ENCODE measurements at places on chromosomes 12 and 14.

- DNase-seq: no peak
These were observed 47.5 kb downstream of the SINHCAF start for GRCh38 chr12:31278424-31278823.

DNA sequence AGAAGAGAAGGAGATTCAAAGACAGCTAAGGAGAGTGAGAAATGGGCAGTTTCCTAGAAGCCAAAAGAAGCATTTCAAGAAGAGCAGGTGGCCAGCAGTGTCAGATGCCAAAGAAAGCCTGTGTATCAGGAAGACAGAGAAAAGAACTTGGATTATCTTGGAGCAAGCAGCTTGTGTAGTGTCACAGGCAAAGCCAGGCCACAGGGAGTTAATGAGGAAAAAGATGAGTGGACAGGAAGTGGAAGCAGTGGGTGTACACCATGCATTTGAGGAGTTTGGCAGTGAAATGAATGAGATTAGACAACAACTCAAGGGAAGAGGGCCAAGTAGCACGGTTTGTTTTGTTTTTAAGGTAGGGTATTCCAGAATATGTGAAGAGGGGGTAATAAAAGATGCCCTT is 5.6 kb upstream of the MYH7 start:
- DNase-seq: no peak

DNA sequence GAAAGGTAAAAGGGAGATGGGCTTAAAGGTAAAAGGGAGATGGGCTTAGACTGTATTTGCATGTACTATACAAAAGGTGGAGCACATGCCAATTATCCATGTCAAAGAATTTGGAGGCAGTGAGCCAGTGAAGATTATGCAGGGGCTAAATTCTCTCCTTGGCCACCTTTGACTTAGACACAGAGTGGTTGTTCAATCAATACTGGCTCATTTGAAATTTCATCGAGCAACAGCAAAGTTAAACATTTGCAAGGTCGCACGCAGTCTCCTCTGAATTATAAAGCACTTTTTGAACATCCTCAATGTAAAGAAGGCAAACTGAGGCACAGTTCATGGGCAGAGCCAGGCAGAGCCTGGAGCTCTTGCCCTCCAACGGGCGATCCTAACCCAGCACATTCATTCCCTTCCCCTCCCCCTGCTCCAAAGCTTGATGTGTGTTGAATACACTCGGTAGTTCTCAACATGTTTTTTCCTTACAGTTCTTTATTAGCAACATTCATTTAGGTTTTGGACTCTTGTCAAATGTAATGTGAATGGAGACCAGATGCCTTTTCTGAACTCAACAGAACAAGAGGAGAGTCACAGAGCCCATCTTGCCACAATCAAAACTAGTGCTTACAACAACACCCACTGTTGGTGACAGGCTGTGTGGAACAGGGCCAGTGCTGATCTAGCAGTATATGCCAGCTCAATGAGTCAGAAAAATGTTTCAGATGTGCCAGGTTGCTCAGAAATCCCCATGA is 169.7 kb upstream of the G2E3 start:
- peak; percentile 49 for DNase-seq

DNA sequence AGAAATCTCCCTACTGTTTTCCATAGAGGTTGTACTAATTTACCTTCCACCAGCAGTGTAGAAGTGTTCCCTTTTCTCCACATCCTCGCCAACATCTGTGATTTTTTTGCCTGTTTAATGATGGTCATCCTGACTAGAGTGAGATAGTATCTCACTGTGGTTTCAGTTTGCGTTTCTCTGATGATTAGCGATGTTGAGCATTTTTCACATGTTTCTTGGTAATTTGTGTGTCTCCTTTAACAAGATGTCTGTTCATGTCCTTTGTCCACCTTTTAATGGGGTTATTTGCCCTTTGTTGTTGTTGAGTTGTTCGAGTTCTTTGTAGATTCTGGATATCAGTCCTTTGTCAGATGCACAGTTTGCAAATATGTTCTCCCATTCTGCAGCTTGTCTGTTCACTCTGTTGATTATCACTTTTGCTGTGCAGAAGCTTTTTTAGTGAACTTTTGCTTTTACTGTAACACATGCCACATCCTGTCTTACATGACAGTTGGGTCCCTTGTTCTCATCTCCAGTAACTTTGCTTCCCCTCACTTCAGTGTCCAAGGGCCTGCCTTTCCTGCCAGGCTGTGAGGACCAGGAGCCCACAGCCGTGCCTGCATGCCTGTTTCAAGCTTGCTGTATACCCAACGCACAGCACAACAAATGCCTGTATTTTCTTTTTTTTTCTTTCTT is 64.9 kb downstream of the SPRING1 start:
- no peak for DNase-seq

GRCh38 chr12:130424858-130425697 is 87.4 kb downstream of the PIWIL1 start:
- DNase-seq: no peak

DNA sequence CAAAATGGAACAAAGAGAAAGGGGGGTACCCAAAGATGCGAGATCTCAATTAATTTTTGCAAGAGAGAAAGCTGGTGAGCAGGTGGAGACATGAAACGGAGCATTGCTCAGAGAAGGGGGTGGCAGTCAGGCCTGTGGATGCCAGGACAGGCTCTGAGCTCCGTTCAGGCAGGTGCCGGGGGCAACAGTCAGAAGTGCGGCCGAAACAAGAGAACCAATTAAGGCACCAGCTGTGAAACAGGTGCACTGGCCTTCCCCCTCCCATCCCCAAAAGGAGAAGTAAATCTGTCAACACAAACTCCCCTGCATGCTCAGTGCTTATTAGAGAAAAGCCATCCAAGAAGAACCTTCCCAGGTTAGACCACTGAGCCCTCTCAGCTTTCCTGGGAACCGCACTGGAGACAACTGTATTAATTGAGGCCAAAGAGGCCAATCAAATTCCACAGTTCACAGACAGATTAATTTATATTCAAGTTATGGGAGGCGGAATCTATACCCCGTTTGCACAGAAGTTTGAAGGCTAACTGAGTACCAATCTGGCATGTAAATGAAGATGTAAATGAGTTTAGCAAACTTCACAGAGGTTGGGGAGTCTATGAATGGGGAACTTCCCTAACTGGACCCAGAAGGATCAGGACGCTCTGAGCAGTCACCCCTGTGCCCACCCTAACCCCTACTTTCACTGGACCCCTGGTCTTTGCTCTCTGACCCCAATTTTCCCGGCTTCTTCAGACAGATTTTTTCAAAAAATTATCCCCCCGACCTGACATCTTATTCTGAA is 20.9 kb downstream of the OAS2 start:
- DNase-seq: no peak

GRCh38 chr14:68444449-68445168 is 348.3 kb downstream of the ZFP36L1 start:
- DNase-seq: no peak

- peak; percentile 99 for DNase-seq
These were observed 84.7 kb downstream of the CMAS start for GRCh38 chr12:22130671-22131070.

DNA sequence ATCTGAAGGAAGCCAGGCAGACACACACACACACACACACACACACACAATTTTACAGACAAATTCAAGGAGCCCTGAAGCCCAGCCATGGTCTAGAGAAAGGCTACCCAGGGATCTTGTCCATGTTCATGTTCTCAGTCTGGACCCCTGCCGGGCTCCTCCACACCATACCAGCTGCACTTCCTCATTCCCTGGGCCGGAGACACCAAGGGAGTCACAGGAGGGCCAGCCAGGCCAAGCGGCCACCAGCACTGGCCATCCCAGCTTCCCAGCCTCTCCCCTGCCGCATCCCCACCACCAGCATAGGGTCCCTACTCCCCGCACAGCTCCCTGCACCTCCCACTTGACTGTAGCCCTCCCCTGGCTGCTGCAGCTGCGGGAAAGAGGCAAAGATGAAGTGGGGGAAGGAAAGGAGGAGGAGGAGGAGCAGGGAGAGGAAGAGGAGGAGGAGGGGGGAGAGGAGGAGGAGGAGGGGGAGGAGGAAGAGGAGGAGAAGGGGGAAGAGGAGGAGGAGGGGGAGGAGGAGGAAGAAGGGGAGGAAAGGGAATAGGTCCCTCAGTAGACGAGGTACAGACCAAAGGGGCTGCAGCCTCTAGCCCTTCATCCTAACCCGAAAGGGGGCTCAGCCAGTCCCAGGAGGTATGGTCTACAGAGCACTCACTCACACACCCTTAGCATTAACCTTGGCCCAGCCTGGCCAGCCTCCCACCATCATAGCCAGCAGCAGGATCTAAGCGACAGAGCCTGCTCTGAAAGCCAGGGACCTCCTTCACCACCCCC is 293.2 kb downstream of the DPF3 start:
- DNase-seq: no peak

DNA sequence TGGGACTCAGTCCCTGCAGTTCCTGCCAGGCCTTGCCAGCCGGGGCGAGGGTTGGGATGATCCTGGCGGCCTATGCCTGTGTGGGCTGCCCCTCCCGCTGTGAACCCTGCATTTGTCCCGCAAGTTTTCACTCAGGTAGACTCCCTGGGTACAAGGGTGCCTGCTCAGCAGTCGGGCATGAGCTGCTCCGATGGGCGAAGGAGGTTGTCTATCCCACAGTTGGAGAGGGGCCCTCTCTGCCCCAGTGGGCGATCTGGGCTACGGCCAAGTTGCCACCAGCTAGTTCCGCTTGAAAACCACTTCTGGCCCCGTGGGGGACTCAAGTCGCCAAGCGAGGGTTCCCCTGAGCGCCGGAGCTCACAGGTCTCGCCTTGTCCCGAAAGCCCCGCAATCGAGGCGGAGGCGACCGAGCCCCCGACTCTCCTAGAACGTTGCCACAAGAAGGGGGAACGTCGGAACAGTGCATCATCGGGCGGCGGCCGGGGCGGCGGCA is 365 bp upstream of the TPI1 start:
- no peak for DNase-seq

DNA sequence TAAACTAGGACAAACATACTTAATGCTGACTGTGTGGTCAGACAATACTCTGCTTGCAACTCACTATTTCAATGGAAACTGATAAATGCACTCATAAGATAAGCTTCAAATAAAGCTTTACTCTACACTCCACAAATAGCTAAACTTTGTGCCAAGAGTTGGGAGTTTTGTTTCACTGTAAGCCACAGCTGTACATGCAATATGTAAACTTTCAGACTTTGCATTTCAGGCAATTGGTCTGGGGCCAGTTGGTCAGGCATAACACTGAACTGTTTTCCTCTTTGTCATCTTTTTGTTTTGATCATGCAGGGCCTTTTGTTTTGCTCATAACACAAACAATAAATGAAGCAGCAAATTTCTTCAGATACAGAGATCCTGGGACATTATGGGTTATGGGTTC is 426.2 kb downstream of the IPO8 start:
- no peak for DNase-seq

DNA sequence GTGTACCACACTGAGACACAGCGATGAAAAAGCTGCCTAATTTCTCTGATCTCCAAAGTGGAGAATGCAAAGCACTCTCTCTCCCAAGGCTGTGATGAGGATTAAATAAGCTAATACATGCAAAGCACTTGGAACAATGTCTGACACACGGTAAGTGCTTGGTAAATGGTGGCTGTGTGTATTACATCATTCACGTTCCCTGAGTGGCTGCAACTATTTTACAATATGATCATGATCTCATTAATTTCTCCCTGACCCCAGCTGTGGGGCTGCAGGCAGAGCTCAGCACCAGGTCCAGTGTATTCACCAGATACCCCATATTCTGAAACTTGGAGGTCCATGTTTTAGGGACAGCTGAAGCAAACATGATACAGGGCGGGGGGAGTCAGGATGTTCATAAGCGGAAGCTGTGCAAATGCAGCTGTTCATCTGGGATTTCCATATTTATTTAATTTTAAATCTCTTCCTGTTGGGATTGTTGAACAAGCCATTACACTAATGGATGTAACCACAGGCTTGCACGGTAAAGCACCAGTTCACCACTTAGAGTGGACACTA is 106.4 kb downstream of the CCDC60 start:
- no peak for DNase-seq

DNA sequence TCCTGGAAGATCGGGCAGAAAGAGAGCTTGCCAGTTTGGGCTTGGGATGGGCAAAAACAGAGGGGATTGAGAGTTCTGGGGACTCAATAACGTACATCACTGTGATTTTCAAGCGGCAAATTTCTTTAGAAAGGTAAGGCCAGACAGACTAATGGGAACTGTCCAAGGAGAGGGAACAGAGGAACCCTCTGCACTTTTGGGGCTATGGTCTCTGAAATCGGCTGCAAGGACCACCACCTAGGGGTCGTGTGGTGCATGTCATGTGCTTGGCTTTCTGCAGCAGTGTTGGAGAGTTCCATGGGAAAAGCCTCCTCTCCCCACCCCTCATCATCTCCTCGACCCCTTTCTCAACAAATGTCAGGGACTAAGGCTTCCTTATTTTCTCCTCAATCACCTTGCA is 79.6 kb downstream of the PPM1A start:
- DNase-seq: no peak

GRCh38 chr14:24100197-24100981 is 6.3 kb downstream of the PCK2 start:
- DNase-seq: no peak

- no peak for DNase-seq
These were observed 128.1 kb downstream of the ITPR2 start for GRCh38 chr12:26704684-26705460.

DNA sequence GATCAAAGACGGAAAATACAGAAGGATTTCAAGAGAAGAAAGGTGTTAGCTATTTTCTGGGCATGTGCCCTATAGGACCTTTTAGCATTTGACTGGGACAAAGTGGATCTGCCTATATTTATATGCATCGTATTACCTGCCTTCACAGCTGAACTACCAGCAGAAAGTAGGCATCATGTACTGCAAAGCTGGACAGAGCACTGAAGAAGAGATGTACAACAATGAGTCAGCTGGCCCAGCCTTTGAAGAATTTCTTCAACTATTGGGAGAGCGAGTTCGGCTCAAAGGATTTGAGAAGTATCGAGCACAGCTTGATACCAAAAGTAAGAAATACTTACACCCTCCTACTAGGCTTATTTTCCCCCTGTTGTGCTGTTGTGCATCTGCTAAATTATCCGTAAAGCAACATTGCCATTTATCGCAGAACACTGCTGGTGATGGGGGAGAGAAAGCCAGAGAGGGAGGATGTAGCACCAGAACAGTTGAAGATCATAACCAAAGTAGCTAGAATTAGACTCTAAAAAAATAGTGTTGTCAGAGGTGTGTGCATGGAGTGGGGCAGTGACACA is 282.0 kb upstream of the RGS6 start:
- DNase-seq: no peak

DNA sequence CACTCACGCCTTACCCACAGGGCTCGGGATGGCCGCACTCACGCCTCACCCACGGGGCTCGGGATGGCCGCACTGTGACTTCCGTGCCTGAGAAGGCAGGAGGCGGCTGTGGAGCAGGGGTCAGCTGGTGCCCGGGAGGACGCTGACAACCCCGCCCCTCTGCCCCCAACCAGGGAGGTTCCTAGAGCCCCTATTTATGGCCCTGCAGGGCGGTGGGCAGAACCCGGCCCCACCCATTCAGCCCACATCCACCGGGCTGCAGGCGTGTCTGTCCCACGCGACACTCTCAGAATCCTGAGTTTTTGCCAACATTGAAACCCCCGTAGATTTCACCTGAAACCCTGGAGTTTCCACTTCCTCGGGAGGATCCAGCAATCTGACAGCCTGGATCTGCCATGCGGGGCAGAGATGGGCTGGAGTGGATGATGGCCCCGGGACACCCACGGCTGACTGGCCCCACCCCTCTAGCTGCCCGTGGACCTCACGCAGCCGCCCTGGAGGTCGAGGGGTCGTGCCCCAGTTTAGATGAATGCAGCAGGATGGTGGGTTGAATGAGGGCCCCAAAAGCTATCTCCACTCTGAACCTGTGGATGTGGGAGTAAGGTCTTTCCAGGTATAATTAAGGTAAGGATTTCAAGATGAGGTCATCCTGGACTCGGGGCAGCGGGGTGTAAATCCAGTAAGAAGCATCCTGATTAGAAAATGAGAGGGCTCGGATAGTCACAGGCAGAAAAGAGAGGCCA is 20.4 kb downstream of the GALNT9 start:
- no peak for DNase-seq

GRCh38 chr14:104897330-104898194 is 27.1 kb upstream of the PLD4 start:
- no peak for DNase-seq

All from bronchial epithelial cell (primary cell).